Breast epithelium (tissue), 4 donors: ENCODE measurements at places on chromosomes 7 and 10. TPM values are rescaled to one million over a fixed set of nuclear protein-coding genes. Genes with fewer than 3 reads are reported as not detected.

GRCh38 chr10:8513155-8514147 is 459.0 kb downstream of the GATA3 start:
- H3K36me3 ChIP-seq: no peaks in the 10 kb centered on the region
- DNase-seq: no peak
- no peaks in the 10 kb centered on the region for H3K4me1 ChIP-seq
- H3K27ac ChIP-seq: no peak overlapping the region

- peak overlapping the region; percentile 50 for H3K27ac ChIP-seq
- H3K4me1 ChIP-seq: no peaks in the 10 kb centered on the region
- no peak for DNase-seq
These were observed 65.8 kb upstream of the EMX2 start for GRCh38 chr10:117476716-117477115.

DNA sequence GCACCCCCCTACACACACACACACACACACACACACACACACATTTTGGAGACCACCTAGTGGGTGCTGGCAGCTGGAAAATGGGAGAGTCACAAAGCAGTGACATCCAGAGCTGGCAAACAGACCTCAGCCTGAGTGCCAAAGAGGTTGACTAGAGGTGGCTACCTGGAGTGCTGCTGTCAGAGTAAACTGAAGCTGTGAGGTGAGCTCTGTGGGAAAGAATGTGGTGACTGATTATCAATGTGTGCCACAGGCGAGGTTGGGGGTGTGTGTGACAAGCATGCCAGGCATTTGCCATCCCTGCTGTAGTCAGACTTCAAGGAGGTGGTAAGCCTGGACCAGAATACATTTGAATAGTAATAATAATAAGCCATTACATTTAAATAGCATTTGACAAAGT is 120.6 kb downstream of the SLIT1 start:
- H3K4me3 ChIP-seq: no peak overlapping the region
- H3K27me3 ChIP-seq: no peaks in the 10 kb centered on the region
- no peak for DNase-seq
- no peaks in the 10 kb centered on the region for H3K4me1 ChIP-seq

DNA sequence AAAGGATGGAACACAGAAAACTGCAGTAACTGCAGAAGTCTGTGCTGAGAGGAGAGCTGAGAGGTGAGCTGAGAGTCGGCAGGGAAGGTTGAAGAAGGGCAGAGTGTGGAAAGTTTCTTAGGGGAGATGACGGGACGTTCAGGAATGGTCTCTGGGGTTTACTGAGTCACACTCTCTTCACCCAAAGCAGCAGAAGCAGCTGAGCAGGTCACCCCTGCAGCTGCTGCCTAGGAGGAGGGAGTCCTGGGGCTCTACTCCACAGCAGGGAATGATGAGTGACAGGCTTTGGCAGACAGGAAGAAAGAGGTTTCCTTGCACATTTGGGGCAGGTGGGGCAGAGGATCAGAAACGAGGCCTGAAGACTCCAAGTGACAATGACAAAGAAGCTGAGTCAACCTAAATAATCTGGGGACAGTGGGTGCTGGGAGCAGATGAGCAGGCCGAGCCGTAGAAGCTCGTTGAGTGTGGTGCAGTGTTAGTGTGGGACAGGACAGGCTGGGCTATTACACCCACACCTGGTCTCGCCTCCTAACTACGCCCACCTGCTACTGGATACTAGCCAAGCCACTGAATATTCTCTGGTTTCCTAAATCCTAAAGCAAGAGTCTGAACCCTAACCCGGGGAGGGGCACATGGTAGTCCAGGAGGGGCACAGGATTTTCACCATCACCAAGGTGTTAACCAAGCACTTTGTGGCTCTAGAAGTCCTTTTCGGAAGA is 24.9 kb downstream of the BEND7 start:
- H3K4me1 ChIP-seq: no peaks in the 10 kb centered on the region
- no peaks in the 10 kb centered on the region for H3K36me3 ChIP-seq
- no peaks in the 10 kb centered on the region for H3K27me3 ChIP-seq
- DNase-seq: no peak

GRCh38 chr7:132092106-132092505 is 484.2 kb downstream of the PLXNA4 start:
- no peak for DNase-seq
- H3K36me3 ChIP-seq: no peaks in the 10 kb centered on the region
- H3K27me3 ChIP-seq: peaks cover 9% of the 10 kb centered on the region
- no peaks in the 10 kb centered on the region for H3K4me1 ChIP-seq

DNA sequence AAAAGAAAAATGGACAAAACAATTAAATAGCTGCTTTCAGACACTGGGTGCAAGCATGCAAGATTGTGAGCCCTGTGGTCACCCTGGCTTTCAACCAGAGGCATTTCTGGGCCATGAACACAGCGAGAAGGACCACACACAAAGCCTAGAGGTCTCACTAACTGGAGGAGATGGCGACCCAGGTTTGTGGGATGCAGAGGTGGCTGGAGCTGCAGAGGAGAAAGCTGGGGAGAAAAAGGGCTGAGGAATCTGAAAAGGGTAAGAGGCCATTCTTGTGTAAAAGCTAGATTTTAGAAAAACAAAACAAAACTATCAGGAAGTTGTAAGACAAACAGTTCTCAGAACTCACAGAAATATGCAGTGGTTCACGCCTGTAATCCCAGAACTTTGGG is 30.1 kb upstream of the PTPRN2 start:
- no peak for DNase-seq
- no peaks in the 10 kb centered on the region for H3K27me3 ChIP-seq
- H3K27ac ChIP-seq: no peak overlapping the region

The PDE6C gene
- total RNA-seq: not detected
